ENCODE measurements at places on chromosomes 12 and 14.

- no peak for DNase-seq
Observed at GRCh38 chr12:132026796-132027500, 77.2 kb downstream of the EP400 start.

GRCh38 chr14:59130462-59130861, 58.0 kb upstream of the DAAM1 start:
- no peak for DNase-seq

- no peak for DNase-seq
Observed at GRCh38 chr12:56146492-56147460, 5.6 kb upstream of the MYL6B start.

- DNase-seq: no peak
Observed at GRCh38 chr14:80325688-80326087, 114.4 kb upstream of the DIO2 start.

DNA sequence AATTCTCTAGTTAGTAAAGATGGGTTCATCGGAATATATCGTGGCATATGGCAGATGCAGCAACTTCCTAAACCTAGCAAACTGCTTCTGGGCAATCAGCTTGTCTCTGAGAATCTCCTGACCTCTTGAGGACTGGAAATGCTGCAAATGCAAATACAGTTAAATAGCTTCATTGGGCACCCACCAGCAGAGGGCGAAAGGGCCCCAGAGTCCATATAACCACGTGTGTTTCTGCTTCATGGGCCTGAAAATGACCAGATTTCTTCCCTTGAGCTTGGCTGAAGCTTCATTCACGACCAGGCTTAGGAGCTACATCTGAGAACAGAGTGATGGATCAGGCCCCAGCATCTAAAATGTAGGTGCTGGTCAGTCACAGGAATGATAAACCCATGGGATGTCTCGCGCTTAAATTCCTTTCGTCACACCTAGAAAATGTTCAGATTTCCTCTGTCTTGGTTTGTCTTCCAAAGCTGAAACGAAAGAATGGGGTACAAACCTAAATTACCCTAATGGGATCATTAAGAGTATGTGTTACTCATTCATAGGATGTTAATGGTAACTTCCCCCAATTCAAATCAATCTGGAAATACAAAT, 1482.5 kb upstream of the TMEM132C start:
- DNase-seq: peak; percentile 58

GRCh38 chr14:22296722-22297121, 292.3 kb downstream of the DAD1 start:
- DNase-seq: no peak

DNA sequence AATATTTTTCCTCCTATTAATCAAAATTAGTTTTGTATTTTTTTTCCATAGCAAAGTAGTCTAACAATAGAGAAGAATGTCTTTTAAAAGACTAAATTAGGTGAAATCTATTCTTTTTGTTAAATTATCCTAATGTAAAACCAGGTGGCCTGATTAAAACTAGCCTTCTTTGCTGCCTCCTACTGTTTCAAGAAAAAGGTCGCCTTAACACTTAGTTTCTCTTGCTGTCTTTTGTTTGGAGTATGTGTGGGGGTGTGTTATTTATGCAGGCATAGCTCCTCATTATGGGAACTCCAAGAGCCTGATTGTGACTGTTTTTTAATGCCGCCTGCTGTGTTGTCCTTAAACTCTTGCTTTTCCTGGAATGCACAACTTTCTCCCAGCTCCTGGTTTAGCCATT, 855.3 kb downstream of the DIO2 start:
- no peak for DNase-seq

- peak; percentile 70 for DNase-seq
Observed at GRCh38 chr12:113135178-113136127, at the start of gene RASAL1. Gene RASAL1, minus strand, starts transcription at chr12:113135761. Its CDS starts 299 bp downstream, at chr12:113135462.

GRCh38 chr14:71086567-71086966, 179.3 kb downstream of the PCNX1 start:
- no peak for DNase-seq

DNA sequence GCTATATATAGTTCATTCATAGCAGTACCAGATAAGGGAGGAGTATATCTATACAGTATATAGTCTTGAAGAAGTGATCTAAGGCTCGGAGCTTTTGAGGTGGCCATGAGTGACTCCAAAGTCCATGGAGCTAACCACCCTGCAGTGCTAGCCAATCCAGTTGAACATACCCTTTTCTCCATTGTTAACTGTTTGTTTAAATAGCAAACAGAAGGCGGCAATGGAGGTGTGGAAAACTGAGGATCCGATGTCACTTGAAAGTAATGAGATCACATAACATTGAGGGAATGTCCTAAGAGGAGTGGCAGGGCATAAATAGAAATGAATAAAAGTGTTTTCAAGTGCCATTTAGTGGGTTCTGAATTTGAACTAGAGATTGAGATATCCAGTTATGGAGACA, 12.4 kb upstream of the SNAPC1 start:
- DNase-seq: no peak

- DNase-seq: no peak
Observed at GRCh38 chr14:81471062-81471461, 62.6 kb downstream of the SEL1L start.

Measured in H1 (cell line).